Panc1 (cell line): ENCODE measurements at places on chromosomes 13 and 19. TPM values are rescaled to one million over a fixed set of nuclear protein-coding genes. Genes with fewer than 3 reads are reported as not detected.
A peak's percentile ranks its signal among the peaks of the same experiment; 100 is the strongest.

DNA sequence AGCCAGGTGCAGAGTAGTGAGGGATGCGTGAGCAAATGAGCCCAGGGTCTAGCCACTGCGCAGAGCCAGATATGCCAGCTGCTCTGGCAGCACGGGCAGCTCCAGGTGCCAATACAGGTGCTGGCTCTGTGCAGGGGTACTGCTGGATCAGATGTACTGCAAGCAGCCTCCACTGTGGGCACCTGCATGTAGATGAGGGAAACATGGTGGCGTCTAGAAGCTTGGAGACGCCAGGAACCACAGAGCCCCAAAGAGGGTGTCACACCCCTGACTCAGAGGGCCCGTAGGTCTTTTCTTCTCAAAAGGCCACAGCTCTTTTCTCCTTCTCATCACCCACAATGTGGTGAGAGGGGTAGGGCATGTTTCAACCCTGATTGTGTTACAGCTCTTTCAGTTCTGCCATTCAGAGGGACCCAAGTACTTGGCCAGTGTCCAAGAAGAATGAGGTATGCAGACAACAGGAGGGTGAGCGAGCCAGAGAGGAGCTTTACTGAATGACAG, 244.4 kb upstream of the SLITRK1 start:
- H3K27ac ChIP-seq = no peak overlapping the region
- no peaks in the 10 kb centered on the region for H3K27me3 ChIP-seq
- H3K4me1 ChIP-seq = no peaks in the 10 kb centered on the region
- no peaks in the 10 kb centered on the region for H3K36me3 ChIP-seq

DNA sequence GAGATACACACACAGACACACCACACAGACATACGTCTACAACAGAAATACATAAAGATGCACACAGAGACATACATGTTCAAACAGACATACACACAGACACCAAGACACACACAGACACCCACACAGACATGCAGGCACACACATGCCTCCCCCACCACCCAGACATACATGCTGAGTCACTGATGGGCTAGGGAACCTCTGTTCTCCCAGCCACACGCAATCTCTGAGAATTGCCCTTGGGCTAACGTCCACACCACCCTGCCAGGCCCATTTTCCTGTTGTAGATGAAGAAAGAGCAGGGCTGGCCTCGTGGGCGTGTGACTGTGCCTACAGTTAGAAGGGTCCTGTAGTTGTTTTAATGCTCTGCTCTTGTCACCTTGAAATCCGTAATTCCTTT, 261.9 kb downstream of the KCNRG start:
- DNase-seq = no peak
- peak overlapping the region; percentile 44; the same call in 1 of the 2 replicates for H3K27ac ChIP-seq
- no peaks in the 10 kb centered on the region for H3K36me3 ChIP-seq
- no peaks in the 10 kb centered on the region for H3K27me3 ChIP-seq

GRCh38 chr13:28319528-28319927, 175.4 kb downstream of the FLT1 start:
- H3K4me3 ChIP-seq = no peak overlapping the region
- no peak for DNase-seq
- H3K4me1 ChIP-seq = no peaks in the 10 kb centered on the region
- no peaks in the 10 kb centered on the region for H3K27me3 ChIP-seq

DNA sequence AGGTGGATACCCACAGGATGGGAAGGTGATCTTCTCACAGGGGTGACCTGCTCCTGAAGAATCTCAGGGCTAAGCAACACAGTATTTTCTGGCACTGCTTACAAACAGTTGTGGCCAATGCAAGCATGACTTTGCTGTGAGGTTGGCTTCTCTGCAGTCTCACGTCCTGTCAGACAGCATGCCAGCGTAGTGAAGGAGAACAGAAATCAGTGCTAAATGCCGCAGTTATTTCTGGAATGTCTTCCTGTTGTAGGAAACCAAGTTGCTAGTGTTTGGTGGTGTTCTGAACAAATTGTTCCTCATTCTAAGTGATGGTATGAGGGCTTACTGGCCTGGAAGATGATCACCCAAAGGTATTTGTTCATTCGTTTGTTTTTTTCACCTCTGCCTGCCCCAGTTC, 320.1 kb downstream of the MTUS2 start:
- no peaks in the 10 kb centered on the region for H3K4me1 ChIP-seq
- no peak for DNase-seq
- H3K36me3 ChIP-seq = no peaks in the 10 kb centered on the region
- H3K27ac ChIP-seq = no peak overlapping the region
- no peaks in the 10 kb centered on the region for H3K27me3 ChIP-seq

DNA sequence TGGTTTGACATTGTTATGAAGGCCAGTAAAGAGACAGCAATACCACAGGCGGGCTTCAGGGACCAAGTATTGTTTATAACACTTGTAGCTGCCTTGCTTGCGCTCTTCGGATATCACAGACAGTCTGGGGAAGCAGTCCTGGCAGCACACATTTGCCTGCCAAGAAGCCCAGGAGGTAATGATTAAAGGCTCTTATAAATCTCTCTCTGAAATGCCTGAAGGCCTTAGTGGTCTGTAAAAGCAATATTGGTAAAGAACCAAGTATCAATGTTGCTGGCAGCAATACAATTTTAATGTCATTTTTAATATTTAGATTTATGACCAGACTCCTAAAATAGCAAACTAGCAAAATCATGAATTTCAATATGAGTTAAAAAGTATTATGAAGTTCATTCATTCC, 1312.4 kb downstream of the PCDH9 start:
- H3K4me3 ChIP-seq = no peak overlapping the region
- no peaks in the 10 kb centered on the region for H3K36me3 ChIP-seq
- H3K4me1 ChIP-seq = no peaks in the 10 kb centered on the region

GRCh38 chr13:48505597-48506091, 27.2 kb downstream of the RCBTB2 start:
- no peaks in the 10 kb centered on the region for H3K4me1 ChIP-seq
- H3K36me3 ChIP-seq = no peaks in the 10 kb centered on the region
- no peak overlapping the region for H3K4me3 ChIP-seq
- no peaks in the 10 kb centered on the region for H3K27me3 ChIP-seq

DNA sequence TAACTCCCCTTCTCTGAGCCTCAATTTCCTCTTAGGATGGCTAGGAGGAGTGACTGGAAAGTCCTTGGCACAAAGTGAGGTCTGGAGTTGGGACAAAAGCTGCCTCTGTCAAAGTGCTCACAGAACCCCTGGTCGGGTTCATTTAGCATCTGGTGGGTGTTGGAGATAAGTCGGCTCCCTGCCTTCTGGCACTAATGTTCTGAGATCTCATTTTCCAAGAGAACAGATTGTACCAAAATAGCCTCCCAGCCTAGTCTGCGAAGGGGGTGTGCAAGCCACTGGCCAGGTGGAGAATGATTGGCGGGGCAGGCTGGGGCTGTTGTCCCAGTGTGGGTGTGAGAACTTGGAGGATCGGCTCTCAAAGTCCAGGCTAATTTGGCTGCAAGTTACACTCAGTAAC, 20.7 kb upstream of the NWD1 start:
- no peak overlapping the region for H3K4me3 ChIP-seq
- no peak overlapping the region for H3K27ac ChIP-seq
- H3K36me3 ChIP-seq = no peaks in the 10 kb centered on the region
- H3K27me3 ChIP-seq = no peaks in the 10 kb centered on the region
- H3K4me1 ChIP-seq = no peaks in the 10 kb centered on the region

GRCh38 chr13:80477661-80478443, 136.9 kb upstream of the SPRY2 start:
- H3K4me1 ChIP-seq = peaks cover 6% of the 10 kb centered on the region; the same call in 1 of the 2 replicates
- no peak overlapping the region for H3K4me3 ChIP-seq
- no peaks in the 10 kb centered on the region for H3K27me3 ChIP-seq
- no peak for DNase-seq
- no peak overlapping the region for H3K27ac ChIP-seq

DNA sequence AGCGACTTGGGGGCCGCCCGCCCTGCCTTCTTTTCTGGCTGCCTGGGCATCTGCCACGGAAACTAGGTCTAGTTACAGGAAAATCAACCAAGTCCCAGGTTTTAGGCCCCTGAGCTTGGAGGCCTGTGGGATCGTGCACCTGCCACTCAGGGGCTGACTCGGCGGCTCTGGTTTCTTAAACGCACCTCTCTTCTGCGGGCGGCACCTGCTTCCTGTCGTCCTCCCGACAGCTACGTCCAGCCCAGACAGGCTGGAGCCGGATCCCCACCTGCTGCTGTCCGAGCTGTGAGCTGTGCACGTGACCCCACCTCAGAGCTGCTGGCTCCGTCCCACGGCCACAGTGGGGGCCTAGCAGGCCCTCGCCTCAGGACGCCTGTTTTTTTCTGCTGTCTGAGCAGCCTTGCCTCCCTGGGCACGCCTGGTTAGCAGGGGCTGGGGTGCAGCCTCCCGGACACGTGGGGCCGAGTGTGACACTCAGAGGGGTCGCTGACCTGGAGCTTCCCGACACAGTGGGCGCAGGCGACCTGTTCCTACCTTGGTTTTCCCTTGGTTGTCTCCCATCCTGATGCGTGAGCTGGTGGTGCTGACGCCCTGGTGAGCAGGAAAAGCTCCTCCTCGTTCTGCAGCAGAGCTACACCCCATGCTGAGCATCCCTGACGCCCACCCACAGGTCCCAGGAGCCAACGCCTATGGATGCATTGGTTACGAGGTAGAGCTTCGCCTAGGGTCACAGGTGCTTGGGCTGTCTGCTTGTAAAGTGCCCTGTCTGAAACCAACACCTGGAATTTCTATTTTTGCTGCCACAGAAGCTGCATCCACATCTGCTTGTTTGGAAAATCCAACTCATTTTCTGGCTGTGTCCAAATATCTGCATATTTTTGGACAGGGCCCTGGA, 17.5 kb downstream of the TMEM255B start:
- H3K36me3 ChIP-seq = no peaks in the 10 kb centered on the region
- H3K27me3 ChIP-seq = no peaks in the 10 kb centered on the region
- DNase-seq = no peak

DNA sequence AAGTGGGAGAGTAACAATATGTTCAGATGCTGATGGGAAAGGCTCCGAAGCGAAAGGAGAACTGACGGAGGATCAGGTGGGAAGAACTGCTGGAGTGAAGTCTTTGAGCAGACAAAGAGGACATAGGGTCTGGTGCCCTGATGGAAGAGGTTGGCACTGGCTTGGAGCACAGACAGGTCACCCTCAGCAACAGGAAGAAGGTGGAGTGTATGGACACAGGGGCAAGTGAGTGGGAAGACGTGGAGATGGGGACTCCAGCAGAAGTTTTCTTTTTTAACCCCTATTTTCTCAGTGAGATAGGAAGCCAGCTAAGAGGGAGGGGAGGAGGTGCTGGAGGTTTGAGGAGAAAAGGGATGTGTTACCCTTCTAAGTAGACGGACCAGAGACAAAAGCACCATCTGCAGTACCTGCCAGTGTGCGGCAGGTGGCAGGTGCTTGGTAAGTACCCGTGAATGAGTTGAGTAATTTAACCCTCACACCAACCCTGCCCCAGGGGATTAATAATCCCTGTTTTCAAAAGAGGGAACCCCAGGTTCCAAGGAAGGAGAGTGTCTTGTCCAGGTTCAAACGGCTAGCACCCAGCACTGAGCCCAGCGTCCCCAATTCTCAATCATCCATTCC, 11.2 kb downstream of the HAS1 start:
- no peaks in the 10 kb centered on the region for H3K36me3 ChIP-seq
- no peak for DNase-seq
- no peak overlapping the region for H3K4me3 ChIP-seq
- H3K27me3 ChIP-seq = no peaks in the 10 kb centered on the region; the same call in 1 of the 2 replicates
- H3K27ac ChIP-seq = no peak overlapping the region

DNA sequence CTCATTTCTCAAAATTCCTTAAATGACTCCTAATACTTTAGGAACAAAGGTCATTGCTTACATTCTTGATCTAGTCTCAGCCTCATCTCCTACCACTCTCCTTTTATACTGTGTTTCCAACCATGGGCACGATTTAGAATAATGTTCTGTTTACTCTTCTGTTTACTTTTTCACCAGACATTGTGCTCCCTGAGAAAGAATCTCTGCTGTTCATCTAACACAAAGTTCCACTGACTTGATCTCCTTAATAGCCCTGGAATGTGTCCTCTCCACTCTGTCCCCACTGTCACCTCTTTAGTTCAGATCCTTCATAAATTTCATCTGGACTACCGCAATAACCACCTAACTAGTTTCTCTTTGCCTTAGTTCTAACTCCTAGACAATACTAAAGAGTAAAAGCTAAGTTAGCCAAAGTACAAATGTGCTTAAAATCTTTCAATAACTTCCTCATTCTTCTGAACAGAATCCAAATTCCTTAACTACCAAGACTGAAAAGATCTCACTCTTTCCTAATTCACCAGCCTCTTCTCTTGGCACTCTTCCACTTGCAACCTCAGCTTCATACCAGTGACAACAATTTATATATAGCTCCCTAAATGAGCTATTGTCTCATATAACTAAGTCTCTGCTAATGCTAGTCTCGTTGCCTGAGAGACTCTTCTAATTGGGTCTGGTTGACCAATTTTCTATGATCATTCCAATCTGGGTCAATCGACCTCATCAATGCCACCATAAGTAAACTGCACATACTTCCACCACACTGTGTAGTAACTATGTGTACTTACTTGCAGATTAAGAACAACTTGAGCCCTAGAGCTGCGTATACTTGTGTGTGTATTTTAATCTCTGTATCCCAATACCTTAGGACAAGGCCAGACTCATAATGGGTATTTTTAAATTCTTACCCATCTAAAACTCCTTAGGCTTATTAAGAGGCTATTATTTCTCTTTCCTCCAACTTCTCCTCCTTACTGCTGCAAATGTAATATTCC, 179.9 kb downstream of the VWA8 start:
- DNase-seq = no peak
- no peak overlapping the region for H3K27ac ChIP-seq
- no peaks in the 10 kb centered on the region for H3K27me3 ChIP-seq
- no peaks in the 10 kb centered on the region for H3K4me1 ChIP-seq

GRCh38 chr13:75986818-75987217, 350.7 kb downstream of the LMO7 start:
- no peak for DNase-seq
- no peaks in the 10 kb centered on the region for H3K4me1 ChIP-seq
- H3K36me3 ChIP-seq = no peaks in the 10 kb centered on the region
- H3K4me3 ChIP-seq = no peak overlapping the region
- H3K27me3 ChIP-seq = no peaks in the 10 kb centered on the region

DNA sequence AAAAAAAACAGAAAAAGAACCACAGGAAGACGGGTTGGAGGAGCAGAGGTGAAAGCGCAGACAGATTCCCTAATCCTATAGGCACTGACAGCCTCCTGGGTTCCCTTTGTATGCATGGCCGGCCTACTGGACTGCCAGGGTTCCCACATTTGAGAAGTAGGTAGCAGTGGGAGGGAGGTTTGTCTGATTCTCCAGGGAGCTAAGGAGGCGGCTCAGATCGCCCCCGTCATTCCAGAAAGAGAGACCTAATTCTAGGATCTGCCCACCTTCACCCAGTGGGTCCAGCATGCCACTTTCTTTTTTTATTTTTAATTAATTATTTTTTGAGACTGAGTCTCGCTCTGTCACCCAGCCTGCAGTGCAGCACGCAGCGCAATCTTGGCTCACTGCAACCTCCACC, 9.7 kb upstream of the CCL25 start:
- no peak for DNase-seq
- no peak overlapping the region for H3K27ac ChIP-seq
- no peaks in the 10 kb centered on the region for H3K27me3 ChIP-seq
- H3K4me1 ChIP-seq = no peaks in the 10 kb centered on the region

GRCh38 chr13:80214521-80214991, 126.4 kb downstream of the SPRY2 start:
- H3K4me1 ChIP-seq = no peaks in the 10 kb centered on the region
- no peak overlapping the region for H3K4me3 ChIP-seq
- DNase-seq = no peak
- H3K27me3 ChIP-seq = no peaks in the 10 kb centered on the region

Gene ZNF581
- 39.0 TPM for total RNA-seq

Gene EFNB2
- total RNA-seq = 4.7 TPM

Gene EDDM13
- not detected for total RNA-seq

Gene KCNC3
- 10.8 TPM for total RNA-seq

Gene TTC9B
- 2.3 TPM for total RNA-seq
